ENCODE measurements at places on chromosomes 4 and X.

- DNase-seq = no peak
These were observed 716.6 kb upstream of the INTU start for GRCh38 chr4:126916049-126916625.

GRCh38 chrX:154044091-154044490 is 24.4 kb upstream of the IRAK1 start:
- DNase-seq = no peak

- peak; percentile 64 for DNase-seq
These were observed 18.1 kb downstream of the USP46 start for GRCh38 chr4:52640808-52641565.

GRCh38 chrX:110588164-110588563 is 207.5 kb downstream of the CHRDL1 start:
- DNase-seq = no peak
